ENCODE measurements at places on chromosomes 16 and 17. TPM values are rescaled to one million over a fixed set of nuclear protein-coding genes. Genes with fewer than 3 reads are reported as not detected.
A peak's percentile ranks its signal among the peaks of the same experiment; 100 is the strongest.

GRCh38 chr16:56851671-56852400, 13.2 kb upstream of the SLC12A3 start:
- DNase-seq = no peak

- no peak for DNase-seq
Observed at GRCh38 chr17:29148257-29148789, 31.9 kb downstream of the MYO18A start.

GRCh38 chr17:44210342-44211192, 8.9 kb downstream of the UBTF start:
- DNase-seq = peak; percentile 87

GRCh38 chr17:81116704-81117103, 48.6 kb upstream of the PVALEF start:
- no peak for DNase-seq

The TMEM220 gene
- 1.5 TPM for total RNA-seq

DNA sequence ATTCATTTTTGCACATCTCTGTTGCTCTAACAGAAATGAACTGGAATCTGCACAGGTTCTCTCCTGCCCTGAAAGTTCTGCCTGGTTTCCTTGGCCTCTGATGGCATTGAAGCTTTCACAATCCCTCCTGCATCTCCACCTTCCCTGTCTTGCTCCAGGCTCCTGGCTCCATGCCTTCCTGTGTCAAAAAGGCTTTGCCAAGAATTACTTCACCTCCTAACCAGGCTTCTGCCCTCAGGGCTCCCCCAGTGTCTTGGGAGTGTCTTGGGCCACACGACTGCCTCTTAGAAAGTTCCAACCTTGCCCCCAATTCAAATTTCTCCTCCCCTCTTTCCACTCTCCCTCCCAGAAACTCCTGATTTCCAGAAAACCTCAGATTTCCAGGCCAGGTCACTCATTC, 37.0 kb upstream of the DNAH9 start:
- no peak for DNase-seq

The ARHGAP23 gene
- total RNA-seq = 35.2 TPM
